ENCODE measurements at places on chromosomes 5 and 9.

GRCh38 chr5:24353611-24354010 is 291.2 kb downstream of the CDH10 start:
- no peak for DNase-seq

DNA sequence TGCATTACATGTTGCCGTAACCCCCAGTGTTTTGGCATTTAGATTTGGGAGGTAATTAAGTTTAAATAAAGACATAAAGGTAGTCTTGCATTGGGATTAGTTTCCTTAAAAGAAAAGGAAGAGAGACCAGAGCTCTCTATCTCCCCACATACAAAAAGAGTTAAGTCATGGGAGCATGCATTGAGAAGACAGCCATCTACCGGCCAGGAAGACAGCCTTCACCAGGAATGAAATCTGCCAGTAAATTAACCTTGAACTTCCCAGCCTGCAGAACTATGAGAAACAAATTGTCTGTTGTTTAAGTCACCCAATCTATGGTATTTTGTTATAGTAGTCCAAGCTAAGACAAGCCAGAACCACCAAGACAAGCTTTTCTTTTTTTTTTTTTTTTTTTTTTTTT is 567.0 kb upstream of the CDH18 start:
- DNase-seq, result no peak

GRCh38 chr5:176863041-176863764 is 35.9 kb downstream of the HK3 start:
- DNase-seq, result no peak

DNA sequence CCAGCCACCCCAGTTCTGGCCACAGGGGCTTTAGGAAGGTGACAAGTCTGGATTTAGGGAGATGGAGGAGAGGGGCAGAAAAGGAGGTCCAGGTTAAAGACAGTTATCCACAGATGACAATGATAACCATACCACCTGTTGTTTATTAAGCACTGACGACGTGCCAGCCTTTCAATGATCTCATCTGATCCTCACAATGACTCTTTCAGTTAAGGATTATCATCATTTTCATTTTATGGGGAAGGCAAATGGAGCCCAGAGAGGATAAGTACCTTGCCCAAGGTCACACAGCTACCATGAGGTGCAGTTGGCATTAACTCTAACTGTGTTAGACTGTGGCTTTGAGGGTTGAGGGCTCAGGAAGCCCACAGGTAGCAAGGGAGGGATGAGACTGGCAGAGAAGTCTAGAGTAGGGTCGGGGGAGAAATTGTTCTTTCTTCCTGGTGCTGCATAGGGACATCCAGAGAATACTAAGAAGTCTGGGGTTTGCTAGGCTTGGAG is 21.5 kb upstream of the JADE2 start:
- no peak for DNase-seq

- DNase-seq, result no peak
Observed at GRCh38 chr9:93588641-93589609, 12.5 kb downstream of the PHF2 start.

DNA sequence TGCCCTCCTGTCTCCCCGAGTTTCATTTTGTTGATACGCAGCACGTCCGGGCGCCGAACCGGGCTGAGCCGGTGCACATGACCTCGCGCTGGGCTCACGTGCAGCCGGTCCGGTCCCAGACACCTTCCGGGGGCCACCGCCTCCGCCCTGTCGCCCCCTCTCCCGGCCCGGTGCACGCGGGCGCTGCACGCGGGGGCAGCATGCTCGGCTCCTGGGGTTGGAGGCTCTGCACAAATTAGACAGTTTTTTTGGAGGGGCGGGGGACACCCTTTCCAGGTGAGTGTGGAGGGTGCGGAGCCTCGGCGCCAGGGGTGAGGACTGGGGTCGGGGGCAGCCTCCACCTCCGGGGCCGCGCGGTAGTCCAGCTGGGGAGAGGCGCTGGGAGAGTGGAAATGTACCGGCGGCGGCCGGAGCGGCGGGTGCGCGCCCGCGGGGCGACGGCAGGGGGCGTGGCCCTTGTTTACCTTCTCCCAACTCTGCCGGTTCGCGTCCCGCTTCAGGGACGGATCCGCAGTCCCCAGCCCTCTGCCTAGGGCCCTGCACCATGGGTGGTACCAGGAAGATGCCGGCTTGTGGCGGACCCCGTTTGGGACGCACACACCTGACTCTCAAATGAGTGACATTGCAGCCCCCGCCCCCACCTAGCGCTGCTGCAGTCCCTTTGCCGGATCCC is 1.1 kb downstream of the JADE2 start:
- DNase-seq, result no peak

DNA sequence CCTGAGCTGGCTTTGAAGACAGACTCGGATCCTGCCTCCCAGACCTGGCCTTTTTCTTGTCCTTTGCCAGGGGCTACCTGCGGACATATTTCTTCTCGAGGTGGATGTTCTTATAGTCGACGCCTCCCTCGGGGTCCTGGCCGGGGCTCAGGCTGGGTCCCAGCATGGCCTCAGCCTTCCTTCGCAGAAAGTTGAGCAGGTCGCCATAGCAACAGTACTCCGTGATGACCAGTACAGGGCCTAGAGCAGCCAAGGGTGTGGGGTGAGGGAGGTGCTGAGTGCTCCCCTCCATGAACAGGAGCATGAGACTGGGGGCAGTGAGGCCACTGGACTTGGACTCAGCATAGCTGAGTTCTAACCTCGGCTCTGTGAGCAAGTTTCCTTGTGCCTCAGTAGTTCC is 26.7 kb downstream of the CSF1R start:
- no peak for DNase-seq

GRCh38 chr5:93574491-93575305 is 6.3 kb downstream of the NR2F1-AS1 start:
- DNase-seq, result no peak

DNA sequence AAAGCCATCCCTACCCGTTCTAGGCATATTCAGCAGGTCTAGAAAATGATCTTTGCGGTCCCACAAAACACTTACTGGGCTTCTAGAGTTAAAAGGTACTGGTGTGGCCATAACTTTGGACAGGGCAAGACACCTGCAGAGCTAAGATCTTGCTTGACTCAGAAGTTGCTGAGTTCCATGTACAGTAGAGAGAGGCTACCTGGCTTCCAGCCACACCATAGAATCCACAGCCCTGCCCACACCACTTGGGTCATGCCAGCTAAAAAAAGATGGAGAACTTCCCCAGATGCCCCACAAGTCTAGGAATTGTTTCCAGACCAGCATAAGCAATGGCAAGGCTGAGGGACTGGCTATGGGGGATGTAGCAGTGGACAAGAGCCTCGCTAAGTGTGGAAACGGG is 52.1 kb downstream of the ABCA1 start:
- no peak for DNase-seq

DNA sequence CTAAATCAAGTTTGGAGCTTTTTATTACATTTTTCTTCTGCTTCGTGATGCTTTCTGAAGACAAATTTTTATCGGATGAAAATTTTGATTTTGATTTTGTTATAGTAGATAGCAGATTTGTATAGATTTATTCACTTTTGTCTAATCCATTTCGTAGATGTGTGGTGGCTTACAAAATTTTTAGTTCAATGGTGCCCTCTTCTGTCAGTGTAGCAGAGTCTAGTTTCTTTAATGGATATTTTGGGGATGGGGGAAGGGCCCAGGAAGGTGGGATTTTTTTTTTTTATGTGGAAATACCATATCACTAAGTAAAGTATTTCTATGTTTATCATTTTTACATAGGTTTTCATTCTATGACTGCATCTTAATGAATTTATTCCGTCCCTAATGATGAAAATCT is 259.9 kb upstream of the TARS1 start:
- DNase-seq, result peak; percentile 11

GRCh38 chr5:65535529-65535987 is 27.4 kb downstream of the CENPK start:
- no peak for DNase-seq

DNA sequence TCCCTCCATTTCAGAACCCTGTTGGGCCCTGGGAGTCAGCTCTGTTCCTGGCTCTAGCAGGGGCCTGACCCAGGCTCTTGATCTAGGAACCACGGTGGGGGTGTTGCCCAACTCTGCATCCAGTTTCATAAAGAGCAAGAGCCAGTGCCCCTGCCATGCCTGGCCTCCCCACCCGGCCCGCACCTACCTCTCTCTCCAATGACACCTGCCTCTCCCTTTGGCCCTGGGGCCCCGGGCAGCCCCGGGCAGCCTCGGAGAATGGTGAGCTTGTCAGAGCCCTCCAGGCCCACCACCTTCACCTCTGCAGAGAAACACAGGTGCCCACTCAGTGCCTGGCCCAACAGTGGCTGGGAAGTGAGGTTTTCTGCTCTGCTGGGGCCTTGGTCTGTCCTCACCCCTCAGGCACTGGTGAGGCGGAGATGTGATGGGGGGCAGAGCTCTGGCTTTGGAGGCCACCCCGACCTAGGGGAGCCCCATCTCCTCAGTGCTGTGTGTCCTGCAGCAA is 1.5 kb downstream of the FCN1 start:
- no peak for DNase-seq

DNA sequence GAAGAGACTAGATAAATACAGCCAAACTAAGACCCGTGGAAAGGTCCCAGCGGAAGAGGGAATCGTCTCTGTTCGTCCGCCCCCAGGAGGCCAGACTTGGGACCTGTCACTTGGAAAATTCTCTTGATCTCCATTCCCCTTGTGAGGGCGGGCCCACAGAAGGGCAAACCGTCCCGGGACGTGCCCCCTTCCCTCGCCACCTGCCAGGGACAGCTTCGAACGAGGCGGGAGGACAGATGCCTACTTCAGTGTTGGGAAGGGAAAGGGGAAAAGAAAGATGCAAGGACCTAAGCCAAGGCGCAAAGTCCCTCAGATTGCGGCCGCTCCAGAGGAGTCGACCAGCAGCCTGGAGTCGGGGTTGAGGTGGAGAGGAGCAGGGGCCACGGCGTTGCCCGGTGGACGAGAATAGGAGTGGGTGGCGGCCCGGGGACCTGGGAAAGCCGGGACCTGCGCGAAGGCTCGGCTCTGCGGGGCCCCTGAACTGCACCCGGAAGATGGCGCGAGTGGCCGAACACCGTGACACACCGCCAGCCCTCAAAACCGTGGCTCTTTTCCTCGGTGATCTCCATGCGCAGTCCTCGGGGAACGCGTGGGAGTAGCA is 4.4 kb upstream of the EBF1 start:
- DNase-seq, result no peak

GRCh38 chr5:80796846-80797245 is 142.1 kb upstream of the DHFR start:
- no peak for DNase-seq

- DNase-seq, result no peak
Observed at GRCh38 chr5:64570395-64570996, 64.7 kb downstream of the RGS7BP start.

DNA sequence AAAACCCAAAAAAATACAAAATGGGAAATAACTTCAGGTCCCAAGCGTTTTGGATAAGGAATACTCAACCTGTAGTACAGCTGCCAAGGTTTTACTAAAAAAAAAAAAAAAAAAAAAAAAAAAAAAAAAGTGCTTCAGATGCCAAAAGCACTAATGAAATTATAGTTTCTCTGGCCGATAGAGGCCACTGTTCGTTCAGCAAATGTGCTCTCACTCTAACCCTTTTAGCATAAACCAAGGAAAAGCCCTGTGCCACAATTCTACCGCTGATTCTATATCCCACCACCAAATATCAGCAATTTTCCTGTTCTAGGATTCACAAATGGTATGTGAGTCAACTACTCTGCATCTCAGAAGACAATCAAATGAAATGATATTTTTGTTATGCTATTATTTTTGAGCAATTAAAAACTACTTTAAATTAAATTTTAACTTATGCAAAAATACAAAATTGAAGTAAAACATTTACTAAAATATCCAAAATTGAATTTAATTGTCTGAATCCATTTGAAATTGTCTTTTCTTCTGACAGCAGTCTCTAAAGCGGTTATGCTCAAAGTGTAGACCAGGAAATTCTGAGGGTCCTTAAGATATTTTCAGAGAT is 79.8 kb downstream of the RICTOR start:
- DNase-seq, result peak; percentile 9

DNA sequence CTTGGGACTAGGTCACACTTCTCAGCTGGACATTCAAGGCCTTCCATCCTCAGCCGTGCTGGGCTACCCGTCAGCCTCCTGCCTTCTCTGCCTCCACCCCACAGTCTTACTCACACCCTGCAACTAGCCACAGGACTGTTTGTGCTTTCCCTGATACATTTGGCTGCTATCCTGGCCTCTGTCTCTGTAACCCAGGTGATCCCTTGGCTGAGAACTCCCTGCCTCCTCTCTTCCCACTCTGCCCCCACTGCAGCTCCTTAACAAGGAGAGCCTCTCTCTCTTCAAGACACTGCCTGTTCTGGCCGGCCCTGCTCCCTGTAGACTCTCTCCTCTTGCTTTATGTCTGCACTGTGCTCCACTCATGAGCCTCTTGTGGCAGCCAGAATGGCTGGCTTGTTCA is 120.6 kb downstream of the MSX2 start:
- no peak for DNase-seq

DNA sequence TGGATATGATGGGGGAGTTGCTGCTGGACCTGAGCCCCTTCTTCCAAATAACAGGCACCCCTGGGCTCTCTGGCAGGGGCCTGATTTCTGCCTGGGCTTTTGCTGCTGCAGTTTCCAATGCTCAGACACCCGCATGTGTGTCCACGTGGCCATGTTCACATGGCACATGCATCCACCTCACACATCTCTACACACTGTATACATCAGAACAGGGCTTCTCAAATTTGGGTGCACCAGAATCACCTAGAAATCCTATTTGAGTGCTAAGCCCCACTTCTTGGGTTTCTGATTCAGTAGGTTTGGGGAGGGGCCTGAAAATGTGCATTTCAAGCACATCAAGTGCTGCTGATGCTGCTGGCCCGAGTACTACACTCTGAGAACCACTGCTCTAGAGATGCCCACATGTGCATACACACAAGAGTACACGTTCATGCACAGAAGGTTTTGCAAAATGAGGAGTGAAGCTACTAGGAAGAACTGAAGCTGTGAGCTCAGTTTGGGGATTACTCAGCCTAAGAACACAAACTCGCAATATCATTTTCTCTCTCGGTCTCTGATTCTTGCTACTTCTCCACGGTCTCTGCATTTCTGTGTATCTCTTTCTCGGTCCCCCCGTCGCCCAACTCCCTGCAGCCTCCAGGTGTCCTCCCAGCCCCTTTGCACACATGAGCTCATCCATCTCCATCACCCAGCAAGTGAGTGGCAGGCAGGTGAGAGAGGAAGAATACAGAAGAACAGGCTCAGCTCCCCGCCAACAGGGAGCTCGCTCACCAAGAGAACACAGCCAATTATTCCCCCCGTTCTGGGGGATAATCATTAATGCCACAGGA is 97.0 kb downstream of the PCDH1 start:
- no peak for DNase-seq
